Lung (tissue), 17 donors: ENCODE measurements at places on chromosomes 3 and 15. TPM values are rescaled to one million over a fixed set of nuclear protein-coding genes. Genes with fewer than 3 reads are reported as not detected.

DNA sequence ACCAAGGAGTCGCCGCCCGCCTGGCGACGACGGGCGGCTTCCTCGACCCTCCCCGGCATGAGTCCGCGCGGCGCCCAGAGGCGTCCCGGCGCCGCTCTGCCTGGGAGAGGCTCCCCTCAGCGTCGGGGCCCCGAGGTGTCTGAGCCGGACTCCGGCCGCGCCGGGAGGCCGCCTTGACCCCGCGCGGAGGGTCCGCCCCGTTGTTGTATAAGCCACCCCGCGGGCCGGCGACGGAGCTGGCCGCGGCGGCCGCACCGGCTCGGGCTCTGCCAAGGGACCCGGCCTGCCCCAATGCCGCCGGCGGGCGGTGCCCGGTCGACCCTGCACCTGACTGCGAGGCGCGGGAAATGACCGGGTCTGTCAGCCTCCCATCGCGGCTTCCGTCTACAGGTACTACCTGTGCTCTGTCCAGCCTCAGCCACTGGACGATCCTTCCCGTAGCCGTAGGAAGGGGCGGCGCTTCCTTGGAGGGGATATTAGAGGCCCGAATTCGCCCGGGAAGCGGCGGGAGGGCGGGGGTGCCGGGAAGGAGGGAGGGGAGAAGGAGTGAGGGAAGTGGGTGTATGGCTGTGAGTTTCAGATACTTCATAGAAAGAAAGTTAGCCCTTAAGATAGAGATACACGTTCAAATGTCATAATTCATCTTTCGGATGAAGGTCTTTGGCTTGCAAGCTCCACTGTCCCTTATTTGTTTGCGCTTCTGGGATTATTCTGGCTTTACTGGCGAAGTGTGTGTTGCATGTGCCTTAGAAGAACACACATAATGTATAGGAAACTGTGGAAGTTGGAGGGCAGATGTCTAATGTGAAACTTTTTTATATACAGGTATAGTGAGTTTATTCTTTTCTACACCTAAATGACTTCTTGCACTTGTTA, 620 bp downstream of the ABHD5 start:
- H3K4me1 ChIP-seq = peaks cover 12% of the 10 kb centered on the region
- no peaks in the 10 kb centered on the region for H3K27me3 ChIP-seq
- H3K36me3 ChIP-seq = no peaks in the 10 kb centered on the region

CPNE9 gene
- 0.34 TPM for total RNA-seq

GABRG3 gene
- not detected for total RNA-seq

TMEM40 gene
- 3.8 TPM for total RNA-seq
